ENCODE measurements at places on chromosomes 1 and 21.

GRCh38 chr1:29698033-29698432, 461.7 kb downstream of the PTPRU start:
- DNase-seq, result no peak

DNA sequence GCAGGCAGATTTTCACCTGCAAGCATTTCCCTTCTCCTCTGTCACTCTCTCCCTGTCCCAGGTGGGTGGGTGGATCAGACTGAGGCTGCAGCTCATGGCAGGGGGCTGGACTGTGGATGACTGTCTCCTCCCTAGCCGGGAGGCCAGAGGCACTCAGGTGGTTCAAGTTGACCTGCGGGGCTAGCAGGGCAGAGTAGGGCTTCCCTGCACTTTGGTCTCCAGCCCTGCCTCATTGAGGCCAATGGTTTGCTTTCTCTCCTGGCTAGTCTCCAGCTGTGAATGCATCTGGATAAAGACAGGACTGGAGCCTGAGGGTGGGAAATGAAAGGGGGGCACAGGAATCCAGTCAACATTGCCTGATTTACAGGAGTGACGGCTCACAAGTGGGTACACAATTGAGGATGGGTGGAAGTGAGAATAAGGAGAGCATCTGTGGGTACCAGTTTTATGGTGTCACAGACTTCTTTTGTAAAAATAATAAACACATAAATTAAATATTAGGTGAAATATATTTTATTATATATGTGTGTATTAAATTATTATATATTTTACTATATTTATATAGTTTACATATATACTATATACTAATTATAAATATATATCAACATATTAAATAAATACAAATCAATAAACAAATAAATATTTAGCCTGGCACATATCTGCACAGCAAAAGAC, 25.6 kb downstream of the RUNX1 start:
- no peak for DNase-seq

- DNase-seq, result no peak
Measured at GRCh38 chr1:50699795-50700194, 260.3 kb downstream of the FAF1 start.

DNA sequence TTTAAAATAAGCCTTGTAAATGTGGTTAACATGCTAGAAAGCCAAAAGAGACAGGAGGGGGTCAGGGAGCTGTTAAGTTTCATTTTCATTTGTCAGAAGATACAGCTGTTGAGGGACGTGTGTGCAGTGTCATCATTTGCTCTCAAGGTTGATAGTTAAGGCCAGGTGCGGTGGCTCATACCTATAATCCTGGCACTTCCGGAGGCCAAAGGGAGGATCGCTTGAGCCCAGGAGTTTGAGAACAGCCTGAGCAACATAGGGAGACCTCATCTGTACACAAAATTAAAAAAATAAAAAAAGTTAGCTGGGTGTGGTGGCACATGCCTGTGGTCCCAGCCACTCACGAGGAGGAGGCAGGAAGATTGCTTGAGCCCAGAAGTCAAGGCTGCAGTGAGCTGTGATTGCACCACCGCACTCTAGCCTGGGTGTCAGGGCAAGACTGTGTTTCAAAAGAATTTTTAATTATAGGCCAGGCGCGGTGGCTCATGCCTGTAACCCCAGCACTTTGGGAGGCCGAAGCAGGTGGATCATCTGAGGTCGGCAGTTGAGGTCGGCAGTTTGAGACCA, 22.7 kb downstream of the ZBTB8OS start:
- no peak for DNase-seq

GRCh38 chr1:79745929-79746328, 739.4 kb upstream of the ADGRL4 start:
- no peak for DNase-seq

GRCh38 chr1:195715652-195716051, 892.6 kb downstream of the KCNT2 start:
- no peak for DNase-seq

DNA sequence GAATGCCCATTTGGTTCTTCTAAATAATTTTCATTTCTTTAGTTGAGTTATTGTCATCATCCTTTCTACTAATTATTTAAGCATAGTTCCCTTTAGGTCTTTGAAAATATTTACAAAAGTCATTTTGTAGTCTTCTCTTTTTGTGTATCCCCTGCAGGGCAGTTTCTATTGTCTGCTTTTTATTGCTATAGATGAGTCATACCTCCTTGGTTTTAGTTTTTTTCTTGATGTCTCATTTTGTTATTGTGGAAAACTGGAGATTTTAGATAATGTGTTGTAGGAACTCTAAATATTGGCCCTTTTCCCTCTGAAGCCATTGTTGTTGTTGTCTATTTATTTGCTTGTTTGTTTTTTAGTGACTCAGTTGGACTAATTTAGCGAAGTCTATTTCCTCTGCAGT, 387.9 kb downstream of the NUF2 start:
- no peak for DNase-seq

- no peak for DNase-seq
Measured at GRCh38 chr1:234943836-234944402, 184.7 kb downstream of the TOMM20 start.

DNA sequence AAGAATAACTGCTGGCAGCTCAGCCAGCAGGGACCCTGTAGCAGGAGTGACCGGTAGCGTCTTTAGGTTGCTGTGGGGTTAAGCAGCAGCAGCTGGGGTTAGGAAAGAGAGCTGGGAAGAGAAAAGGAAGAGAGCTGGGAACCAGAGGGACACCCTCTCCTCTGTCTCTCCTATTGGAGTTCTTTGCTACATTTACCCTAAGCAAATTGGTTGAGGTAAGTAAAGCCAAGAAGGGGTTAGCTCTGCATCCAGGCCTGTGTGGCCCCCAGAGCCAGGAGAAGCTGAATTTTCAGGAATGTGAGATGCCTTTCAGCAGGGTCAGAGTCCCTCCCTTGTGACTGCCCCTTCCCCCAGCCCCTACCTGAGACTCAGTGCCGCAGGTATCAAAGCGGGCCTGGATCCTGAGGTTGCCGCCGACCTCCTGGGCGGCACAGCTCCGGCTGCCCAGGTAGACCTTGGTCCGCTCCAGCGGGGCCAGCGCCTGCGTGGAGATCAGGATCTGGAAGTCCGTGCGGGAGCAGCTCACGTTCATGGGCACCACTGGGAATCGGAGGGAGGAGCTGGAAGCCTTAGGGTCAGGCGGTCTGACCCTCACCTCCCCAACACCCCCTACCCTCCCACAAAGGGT, 16.4 kb downstream of the CDCP2 start:
- no peak for DNase-seq

GRCh38 chr1:102191723-102192122, 195.0 kb upstream of the OLFM3 start:
- DNase-seq, result no peak

- no peak for DNase-seq
Measured at GRCh38 chr1:230807561-230808280, 60.5 kb downstream of the CAPN9 start.

- DNase-seq, result no peak
Measured at GRCh38 chr1:119744598-119744942, 24.1 kb downstream of the HMGCS2 start.

DNA sequence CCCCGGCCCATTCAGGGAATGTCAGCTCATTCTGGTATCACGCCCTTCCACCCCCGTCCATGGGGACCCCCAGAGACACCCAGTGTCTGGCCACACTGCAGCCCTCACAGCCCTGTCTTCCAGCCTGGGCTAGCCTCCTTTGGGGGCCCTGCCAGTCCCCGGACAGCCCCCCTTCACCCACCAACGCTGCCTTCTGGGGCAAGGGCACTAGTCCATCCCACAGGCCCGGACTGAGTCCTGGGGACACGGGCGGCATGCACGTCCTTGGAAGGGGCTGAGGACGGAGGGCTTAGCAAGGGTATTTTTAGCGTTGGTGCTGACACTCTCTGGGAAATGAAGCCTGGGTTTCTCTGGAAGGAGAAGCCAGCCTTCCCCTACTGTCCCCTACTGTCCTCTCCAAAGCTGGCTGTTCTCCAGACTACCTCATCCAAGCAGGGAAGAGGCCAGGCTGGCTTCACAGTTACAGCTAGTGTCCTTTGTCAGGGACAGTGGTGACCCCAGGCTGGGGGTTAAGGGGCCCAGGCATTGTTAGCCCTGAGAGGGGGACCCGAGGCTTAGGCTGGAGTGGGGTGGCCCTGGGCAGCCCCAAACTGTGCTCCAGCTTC, 39.5 kb downstream of the COQ8A start:
- no peak for DNase-seq

GRCh38 chr1:150213170-150214098, 22.5 kb downstream of the ANP32E start:
- DNase-seq, result peak; percentile 96

- no peak for DNase-seq
Measured at GRCh38 chr1:119472819-119473175, 34.2 kb upstream of the HSD3B1 start.

GRCh38 chr1:229162825-229163515, 107.9 kb upstream of the RAB4A start:
- no peak for DNase-seq

- DNase-seq, result no peak
Measured at GRCh38 chr1:232626452-232626851, 3.5 kb downstream of the SIPA1L2 start.

- no peak for DNase-seq
Measured at GRCh38 chr1:1264868-1265272, 8.8 kb downstream of the UBE2J2 start.

DNA sequence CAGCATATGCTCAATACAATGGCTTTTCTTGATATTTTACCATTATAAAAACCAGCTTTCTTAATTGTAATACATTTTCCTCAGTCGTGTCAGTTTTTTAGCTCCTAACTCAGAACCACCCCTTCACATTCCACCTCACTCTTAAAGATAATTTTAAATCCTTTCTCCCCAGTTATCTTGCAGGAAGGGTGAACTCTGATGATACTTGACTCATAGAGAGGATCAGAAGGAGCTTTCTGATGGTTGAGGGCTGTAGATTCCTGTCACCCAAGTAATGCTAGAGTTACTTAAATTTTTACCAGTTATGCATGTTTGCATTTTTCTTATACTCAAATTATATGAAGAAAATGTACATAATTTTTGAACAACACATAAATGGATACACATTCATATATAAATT, 233.7 kb downstream of the NCAM2 start:
- DNase-seq, result no peak

- DNase-seq, result no peak
Measured at GRCh38 chr1:30415171-30415940, 308.0 kb downstream of the MATN1 start.
